T-helper 2 cell treated with Interferon-gamma antibody and Interleukin-4, amounts not matched to agents 5 μg/mL and 100 μg/mL, for 36 hours (primary cell): ENCODE measurements at places on chromosomes 7 and 10.

- no peak for DNase-seq
Measured at GRCh38 chr7:83976302-83976701, 218.3 kb downstream of the SEMA3A start.

- no peak for DNase-seq
Measured at GRCh38 chr10:132138133-132138532, 48.6 kb upstream of the DPYSL4 start.

- DNase-seq = no peak
Measured at GRCh38 chr7:111796671-111797070, 234.4 kb upstream of the IMMP2L start.

DNA sequence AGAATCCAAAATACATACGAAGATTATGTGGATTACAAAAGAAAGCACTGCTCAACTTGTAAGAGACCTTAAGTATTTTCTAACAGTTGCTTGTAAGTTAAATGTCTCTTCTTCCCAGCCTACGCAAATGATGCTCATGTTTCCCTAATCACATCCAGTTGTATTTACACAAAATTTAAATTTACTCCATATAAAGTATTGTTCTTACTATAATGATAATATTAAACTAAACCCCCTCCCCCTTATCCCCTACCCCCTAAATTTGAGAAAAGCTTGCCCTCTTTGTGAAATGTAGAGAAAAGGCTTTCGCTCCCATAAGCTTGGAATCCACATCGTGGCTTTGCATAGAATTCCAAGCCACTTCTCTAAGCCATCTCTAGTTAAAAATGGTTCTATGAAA lies 29.4 kb downstream of the ANKMY2 start:
- no peak for DNase-seq

DNA sequence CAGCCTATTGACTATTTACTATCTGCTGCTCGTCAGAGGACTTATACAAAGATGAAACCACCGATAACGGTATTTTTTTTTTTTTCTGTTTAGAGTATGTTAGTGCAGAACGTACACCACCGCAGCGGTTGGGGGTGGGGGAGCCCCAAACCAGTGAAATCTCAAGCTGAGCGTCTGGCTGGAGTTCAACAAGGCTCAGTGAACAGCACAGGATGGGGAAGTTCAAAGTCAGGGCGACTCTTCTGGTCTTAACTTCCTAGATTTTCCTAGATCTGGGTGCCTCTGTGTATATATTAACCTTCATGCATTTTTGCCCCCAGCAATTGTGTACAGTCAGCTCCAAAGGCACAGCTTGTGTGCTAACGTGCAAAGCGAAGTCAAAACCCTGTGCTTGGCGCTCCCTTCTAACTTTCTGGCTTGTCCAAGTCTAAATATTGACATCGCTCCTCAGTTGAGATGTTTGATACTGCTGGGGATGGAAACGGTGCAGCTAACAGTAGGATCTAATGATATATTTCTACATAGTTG lies 1.1 kb downstream of the RHOBTB1 start:
- peak; percentile 64 for DNase-seq

GRCh38 chr10:44068716-44069482 lies 316.0 kb downstream of the CXCL12 start:
- DNase-seq = no peak

- DNase-seq = no peak
Measured at GRCh38 chr10:19815731-19816410, 361 bp upstream of the PLXDC2 start.

GRCh38 chr7:77497079-77497478 lies 40.0 kb upstream of the PTPN12 start:
- DNase-seq = no peak

DNA sequence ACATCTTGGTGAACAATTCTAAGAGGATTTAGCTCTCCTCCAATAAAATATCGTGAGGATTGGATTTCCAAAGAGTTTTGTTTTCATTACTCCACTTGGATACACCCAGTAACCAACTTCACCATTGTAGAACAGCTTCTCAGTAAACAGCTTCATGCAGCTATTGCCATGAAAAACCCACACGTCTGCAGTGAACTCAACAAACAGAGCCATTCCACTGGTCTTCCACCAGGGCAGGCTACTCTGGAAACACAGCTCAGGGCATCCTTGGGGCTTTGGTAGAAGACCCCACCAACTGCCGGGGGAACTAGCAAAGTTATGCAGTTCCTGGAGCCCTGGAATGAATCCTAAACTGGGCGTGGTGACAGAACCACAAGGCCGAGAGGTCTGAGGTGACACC lies 77.4 kb downstream of the CALN1 start:
- no peak for DNase-seq

DNA sequence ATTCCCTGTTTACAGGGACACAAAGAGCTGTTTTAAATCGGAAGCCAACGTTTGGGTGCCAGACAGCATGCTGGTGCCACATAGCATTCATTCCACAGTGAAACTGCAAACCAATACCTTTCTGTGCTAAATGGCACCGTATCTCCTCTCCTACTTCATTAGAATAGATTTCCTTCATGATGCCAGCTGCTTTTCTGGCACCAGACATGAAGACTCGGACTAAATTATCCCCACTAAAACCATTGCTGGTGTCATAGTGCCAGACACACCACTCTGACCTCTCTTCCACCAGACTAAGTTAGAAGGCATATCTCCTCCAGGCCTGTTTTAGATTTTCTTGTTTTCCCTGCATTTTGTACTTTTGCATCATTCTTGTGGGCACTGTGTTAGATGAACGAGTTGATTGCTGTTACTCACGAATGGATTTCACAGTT lies 155.1 kb downstream of the ETV1 start:
- no peak for DNase-seq

GRCh38 chr10:110355922-110356627 lies 51.4 kb upstream of the SMNDC1 start:
- peak; percentile 29 for DNase-seq

- DNase-seq = no peak
Measured at GRCh38 chr7:6251653-6252052, 20.8 kb downstream of the CYTH3 start.

DNA sequence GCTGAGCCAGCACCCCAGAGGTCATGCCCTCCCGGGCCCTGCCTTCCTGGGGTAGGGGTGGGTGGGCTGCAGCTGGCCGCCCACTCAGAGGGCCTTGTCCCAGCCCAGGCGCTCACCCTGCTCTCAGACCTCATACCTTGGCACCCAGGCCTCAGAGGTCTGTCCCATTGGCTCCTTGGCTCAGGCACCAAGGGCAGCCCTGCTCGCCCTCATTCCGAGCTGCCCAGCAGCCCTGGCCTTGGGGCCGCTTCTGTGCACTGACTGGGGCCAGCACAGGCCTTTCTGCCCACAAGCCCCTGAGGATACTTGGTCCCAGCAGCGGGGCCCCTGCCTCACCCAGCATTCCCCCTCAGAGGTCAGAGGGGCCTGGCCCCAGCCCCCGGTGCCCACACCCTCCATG lies 34.3 kb downstream of the YKT6 start:
- no peak for DNase-seq

GRCh38 chr10:22825841-22826240 lies 102.0 kb upstream of the ARMC3 start:
- DNase-seq = no peak

GRCh38 chr10:119602241-119603095 lies 5.7 kb upstream of the TIAL1 start:
- peak; percentile 38 for DNase-seq
